ENCODE measurements at places on chromosomes 2 and 18. TPM values are rescaled to one million over a fixed set of nuclear protein-coding genes. Genes with fewer than 3 reads are reported as not detected.

GRCh38 chr2:240993446-240994170 is 4.8 kb upstream of the SNED1 start:
- no peak for DNase-seq

DNA sequence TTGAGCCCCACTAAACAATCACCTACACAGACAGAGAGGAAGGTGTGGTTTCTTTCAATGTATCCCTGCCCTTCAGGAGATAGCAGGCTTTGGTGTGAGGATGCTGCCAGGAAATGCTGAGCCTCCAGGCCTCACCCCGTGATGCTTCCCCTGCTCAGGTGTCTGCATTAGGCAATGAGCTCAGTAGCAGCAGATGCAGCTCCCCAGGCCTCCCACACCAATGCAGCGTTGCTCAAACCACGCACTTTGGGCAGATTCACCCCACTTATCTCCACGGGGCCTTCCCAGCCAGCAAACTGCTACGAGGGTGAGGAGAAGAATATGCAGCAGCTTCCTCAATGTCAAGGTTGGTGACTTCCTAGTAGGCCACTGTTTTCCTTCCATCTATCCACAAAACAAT is 229.3 kb upstream of the PXDN start:
- no peak for DNase-seq

GRCh38 chr2:10434886-10435819 is 13.0 kb downstream of the ODC1 start:
- no peak for DNase-seq

DNA sequence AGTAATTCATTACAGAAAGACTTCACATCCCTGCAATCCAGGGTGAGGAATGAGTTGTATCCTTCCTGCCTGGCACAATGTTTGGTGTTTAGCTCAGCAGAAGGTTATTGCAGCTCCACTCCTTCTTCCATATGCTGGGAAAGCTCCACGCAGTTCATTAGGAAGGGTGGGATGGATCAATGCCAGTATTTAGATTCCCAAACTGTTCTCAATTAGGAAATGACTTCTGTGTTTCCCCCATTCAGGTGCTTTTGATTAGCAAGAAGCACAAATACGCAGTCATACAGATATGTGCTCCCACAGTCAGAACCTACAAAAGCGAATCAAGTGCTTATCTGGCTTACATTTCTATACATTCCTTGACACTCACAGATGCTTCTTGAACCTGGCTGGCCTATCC is 340.6 kb downstream of the NYAP2 start:
- no peak for DNase-seq

DNA sequence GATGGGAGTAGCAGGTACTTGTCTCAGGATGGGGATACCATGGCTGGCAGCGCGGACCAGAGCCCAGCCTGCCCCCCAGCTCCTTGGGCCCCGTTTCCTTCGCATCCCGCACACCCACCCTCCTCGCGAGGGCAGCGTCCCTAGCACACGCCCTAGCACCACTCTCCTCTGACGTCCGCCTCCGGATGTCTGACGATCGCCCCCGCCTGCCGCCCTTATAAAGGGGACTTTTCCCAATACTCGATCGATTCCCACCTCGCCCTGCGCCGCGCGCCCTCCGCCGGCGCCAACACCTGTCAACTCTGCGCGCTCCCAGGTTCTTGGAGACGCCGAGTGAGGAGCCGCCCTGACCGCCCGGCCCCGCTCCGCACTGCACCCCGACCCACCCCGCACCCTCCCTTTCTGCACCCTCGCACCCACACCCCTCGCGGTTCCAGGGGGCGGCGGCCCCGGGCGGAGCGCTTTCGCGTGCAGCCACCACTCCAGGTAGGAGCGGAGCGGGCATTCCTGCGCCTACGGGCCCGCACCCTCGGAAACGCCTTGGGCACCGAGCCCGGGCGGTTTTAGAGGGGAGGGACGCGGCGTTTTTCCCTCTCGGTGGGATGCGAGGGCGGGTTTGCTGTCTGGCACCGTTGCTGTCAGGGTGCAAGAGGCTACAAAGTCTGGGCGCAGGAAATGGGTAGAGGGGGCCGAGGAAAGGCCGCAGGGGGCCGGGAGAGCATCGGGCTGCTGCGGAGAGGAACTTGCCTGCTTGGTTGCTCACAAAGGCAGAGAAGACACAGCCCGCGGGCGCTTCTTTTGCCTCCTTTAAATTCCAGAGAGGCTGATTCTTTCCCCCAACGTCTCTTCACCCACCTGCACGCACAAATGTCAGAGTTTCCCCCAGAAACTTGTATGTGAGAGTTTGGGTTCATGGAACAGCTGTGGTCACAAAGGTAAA is at the start of gene SLC5A7:
SLC5A7 (plus strand) TSS at position 247 of the 940 bp plus-strand sequence. CDS start 1,632 bp downstream, outside the sequence.
- no peak for DNase-seq

DNA sequence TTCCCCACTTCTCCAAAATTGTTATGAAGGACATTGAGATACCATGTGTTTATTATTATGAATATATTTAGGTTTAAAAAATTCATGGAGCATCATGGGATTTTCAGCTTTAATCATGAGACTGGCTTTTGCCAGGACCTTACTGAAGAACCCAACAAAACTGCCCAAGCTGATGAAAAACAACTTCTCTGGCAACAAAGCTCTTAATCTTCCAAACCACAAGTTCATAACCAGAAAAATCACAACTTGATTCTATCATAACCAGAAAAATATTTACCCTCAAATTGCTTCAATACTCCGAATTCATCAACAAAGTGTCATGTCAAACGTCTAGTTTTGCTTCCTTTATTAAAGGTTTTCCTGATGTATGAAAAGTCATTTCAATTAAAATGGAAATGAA is 971.8 kb upstream of the ACVR2A start:
- no peak for DNase-seq

- DNase-seq = no peak
Observed at GRCh38 chr2:55489467-55490062, 30.0 kb upstream of the CFAP36 start.

GRCh38 chr18:5942591-5942990 is 47.3 kb upstream of the TMEM200C start:
- no peak for DNase-seq

- no peak for DNase-seq
Observed at GRCh38 chr2:27494284-27494943, 586 bp downstream of the FNDC4 start.

DNA sequence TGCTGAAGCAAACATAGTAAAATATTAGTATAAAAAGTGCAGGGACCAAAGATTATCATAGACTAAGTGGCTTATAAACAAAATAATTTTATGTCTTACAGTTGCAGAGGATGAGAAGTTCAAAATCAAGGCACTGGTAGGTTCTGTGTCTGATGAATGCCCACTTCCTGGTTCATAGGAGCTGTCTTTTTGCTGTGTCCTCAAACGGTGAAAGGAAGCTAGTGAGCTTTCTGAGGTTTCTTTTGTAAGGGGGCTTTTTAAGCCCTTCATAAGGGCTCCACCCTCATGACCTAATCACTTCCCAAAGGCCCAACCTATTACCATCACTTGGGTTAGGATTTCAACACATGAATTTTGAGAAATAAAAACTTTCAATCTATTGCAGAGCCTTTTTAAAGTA is 946.7 kb upstream of the ACVR2A start:
- DNase-seq = no peak

GRCh38 chr2:208584378-208584985 is 177.9 kb downstream of the PTH2R start:
- no peak for DNase-seq

GRCh38 chr2:44056947-44057346 is 61.2 kb upstream of the LRPPRC start:
- no peak for DNase-seq

DNA sequence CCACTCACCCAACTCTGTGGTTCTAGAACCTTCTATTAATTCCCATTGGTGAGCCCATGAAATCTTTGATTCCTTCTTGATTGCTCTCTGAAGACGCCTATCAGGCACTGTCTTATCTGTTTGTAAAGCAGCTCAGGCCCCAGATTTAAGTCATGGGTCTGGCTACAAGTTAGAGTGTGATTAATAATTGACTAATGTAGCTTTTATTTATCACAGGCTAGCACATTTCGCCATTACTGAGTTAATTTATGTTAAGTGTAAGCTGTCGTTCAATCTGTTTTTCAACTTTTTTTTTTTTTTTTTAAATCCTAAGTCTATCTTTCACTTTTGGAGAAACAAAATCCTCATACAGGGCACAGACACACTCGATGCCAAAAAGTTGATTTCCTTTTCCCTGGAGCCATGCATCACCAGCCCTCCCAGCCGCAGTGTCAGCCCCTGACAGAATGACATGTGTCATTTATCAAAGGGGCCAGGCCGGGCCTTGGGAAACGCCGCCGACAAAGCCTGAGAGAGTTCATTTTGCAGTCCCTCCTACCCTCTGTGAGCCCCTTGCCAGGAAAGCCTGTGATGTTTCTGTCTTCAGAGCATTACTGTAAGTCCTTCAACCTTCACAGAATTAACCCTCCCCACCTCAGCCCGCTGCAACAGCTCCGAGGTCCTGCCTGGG is 15.8 kb downstream of the TSHZ1 start:
- DNase-seq = no peak

DNA sequence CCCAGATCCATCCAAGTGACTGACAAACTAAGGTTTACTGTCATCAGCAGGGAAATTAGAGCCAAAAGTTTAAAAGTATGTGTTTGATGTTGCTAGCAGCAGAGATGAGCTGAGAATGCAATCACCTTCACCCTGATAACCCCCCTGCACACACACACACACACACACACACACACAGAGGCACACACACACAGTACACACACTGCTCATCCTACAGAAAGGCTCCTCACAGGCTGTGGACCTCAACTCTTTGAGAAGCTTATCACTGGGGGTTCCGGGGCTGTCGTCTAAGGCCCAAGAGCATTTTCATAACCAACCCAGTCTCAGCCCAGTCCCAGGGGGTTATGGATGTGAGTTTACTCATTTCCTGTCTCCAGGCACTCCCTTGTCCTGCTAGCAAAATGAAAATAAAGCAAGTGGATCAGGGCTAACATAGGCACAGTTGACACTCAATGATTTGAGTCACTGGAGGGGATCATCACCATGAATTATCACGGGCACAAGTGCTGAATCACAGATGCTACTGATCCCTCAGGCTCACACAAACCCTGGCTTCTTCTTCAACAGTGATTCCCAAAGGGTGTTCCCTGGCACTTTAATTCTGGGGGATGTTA is 76.6 kb downstream of the ALK start:
- DNase-seq = no peak

- no peak for DNase-seq
Observed at GRCh38 chr2:70982971-70983370, 4.5 kb downstream of the ANKRD53 start.

DNA sequence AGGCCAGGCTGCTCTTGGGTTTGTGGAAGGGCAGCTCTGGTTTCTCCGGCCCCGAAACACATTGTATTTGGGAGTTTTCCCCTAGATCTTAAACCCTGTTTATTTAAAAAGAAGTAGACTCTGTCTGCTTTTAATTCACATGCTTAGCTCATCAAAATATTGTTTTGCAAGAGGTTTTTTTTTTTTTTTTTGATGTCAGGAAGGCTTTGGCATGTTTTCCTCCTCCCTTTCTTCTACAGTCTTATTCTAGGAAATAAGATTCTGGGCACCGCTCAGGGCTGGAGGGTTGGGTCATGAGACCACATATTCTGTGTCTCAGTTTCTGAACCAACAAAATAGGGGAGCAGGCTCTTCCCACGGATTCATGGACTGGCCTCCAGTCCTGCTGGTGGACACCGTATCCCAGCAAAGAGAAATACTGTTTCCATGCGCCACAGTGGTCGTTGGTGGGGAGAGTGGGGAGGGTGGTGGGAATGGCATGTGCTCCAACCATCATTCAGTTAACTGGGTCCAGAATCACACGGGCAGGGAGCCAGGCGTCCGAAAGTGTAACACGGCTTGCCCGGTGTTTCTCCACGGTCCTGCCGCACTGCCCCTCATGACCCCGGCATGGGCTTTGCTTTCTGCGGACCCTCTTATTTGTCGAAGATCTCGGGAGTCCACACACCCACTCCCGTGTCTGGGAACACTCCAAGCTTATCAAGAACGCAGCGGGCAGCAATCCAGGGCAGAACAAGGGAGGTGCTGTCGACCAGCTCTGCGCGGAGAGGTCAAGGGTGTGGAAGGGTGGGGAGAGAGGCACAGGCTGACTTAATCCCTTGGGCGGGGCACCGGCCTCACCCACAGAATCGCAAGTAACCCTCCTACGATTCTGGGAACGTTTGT is 176.7 kb downstream of the GLI2 start:
- DNase-seq = no peak

DNA sequence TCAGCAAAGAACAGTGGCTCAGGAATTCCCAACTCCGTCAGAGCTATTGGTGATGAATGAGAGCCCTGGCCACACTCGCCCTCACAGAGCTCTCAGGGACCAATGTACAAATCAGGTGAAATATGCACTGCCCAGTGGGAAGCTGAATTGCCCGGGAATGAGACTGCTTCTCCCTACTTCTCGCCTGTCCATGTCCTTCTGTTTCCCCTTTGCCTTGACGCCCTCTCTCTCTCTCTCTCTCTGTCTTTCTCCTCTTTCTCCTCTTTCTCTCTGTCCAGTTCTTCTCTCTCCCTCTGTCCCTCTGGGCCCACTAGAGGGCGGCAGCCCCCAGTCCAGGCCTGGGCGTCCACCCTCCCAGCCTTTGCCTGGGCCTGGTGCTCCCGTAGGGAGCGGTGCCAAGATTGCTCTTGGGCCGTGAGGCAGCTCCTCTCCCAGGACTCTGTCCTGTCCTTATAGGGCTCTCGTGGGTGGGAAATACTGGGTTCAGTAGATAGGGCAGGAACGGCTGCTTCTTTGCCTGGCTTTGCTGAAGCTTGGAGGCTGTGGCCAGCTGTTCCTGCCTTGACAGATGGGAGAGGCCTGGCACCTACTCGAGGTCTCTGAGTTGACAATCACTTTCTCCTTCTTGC is 28.4 kb upstream of the PUM2 start:
- peak; percentile 57 for DNase-seq

DNA sequence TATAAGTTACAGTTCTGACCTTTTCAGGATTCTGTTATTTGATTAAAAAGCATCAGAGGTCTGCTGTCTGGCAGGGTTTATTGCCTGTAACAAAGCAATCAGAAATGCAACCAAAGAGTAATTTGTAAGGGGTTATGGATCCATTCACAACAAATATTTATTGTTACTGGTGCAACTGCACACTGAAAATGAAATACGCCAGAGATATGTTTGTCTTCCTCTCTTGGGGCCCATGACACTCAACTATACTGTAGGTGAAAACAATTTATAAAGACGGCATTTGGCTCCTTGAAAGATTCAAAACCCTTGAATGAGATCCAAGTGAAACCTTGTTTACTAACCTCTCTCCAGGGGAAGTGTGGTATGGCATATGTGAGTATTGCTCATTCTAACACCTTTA is 452.2 kb downstream of the MBD2 start:
- no peak for DNase-seq

GRCh38 chr2:150147889-150148683 is 339.4 kb downstream of the RND3 start:
- DNase-seq = no peak

PLGLB1 gene
- 11.1 TPM for polyA plus RNA-seq

MITD1 gene
- 50.8 TPM for polyA plus RNA-seq

REG3A gene
- not detected for polyA plus RNA-seq

TNFAIP6 gene
- 1.7 TPM for polyA plus RNA-seq

IL36B gene
- polyA plus RNA-seq = not detected

TDRD15 gene
- polyA plus RNA-seq = not detected

LYPD6B gene
- 37.7 TPM for polyA plus RNA-seq

TIGD1 gene
- 14.3 TPM for polyA plus RNA-seq

PIK3C3 gene
- 66.2 TPM for polyA plus RNA-seq

EFHD1 gene
- 61.8 TPM for polyA plus RNA-seq

MZT2B gene
- polyA plus RNA-seq = 112 TPM

EML6 gene
- polyA plus RNA-seq = 11.8 TPM

TRIB2 gene
- polyA plus RNA-seq = 229 TPM

CCDC141 gene
- 0.21 TPM for polyA plus RNA-seq

STRN gene
- polyA plus RNA-seq = 22.9 TPM

CLEC4F gene
- 0.10 TPM for polyA plus RNA-seq

POTEJ gene
- polyA plus RNA-seq = 0.12 TPM
